ENCODE measurements at places on chromosomes 7 and 10.

DNA sequence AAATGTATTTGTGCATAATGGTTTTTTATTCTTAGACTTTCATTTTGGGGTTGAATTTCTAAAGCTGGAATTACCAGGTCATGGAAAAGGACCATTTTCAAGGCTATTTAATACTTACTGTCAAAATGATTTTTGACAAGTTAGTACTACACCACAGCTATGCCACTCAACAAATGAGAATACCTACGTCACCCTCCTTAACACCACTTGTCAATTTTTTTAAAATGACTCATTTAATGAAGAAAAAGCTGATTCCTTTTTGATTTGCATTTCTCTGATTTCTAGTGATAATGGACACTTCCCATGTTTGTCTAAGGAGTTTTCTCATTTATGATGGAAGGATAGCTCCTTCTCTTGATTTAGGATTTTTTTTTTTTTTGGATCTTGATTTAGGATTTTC lies 63.3 kb downstream of the VSTM4 start:
- no peak for DNase-seq

GRCh38 chr10:117462424-117462792 lies 80.1 kb upstream of the EMX2 start:
- DNase-seq = no peak

DNA sequence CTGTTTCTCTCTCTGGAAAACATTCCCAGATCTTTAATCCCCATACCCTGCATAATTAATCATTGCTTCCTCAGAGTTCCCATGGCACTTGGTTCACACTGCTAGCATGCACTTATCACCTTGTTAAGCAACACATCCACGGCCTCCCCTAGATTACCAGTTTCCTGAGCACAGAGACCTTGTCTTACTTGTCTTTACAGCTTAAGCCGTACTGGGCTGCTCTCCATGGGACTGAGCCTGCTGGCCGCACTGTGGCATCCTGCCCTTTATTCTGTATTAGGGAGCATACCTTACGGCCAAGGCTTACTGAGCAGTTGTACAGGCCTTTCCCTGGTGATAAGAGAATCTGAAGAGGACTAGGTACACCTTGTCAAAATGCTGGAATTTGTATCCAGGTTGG lies 190.2 kb downstream of the REEP3 start:
- DNase-seq = no peak

GRCh38 chr10:42802876-42803275 lies 20.3 kb downstream of the BMS1 start:
- DNase-seq = no peak

- DNase-seq = no peak
Observed at GRCh38 chr7:37918526-37918925, 1.9 kb upstream of the SFRP4 start.

DNA sequence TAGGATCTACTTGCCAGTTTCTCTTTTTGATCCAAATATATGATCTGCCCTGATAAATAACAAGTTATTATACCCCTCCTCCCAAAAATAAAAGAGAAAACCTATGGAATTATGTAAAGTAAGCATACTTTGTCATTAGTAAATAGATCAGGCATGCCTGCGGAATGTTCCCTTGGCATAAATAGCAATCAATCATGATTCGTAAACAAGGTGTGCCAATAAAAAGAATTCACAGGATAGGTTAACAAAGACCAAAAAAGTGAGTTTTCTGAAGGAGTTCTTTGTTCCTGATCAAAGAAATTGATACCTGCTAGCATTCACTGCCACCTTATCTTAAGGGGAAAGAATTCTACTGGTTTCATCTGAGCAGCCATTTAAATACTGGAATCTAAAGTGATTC lies 11.9 kb downstream of the ITGB1 start:
- no peak for DNase-seq

DNA sequence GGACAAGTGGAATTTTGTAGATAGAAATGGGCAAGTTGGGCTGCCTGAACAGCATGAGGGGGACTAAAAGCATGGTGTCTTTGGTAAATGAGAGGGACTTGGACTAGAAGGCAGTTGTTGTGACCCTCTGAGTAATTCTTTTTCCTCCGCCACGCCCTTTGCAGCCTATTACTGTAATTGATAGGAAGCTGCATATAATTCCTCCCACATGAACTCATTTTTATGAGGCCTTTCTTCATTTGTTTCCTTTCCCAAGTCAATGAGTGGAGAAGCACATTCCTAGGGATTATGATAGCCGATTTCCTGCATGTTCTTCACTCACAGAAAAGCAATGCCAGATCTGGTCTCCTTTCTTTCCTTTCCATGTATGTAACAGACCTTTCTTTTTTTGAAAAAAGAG lies 27.7 kb downstream of the ZSCAN25 start:
- DNase-seq = no peak

DNA sequence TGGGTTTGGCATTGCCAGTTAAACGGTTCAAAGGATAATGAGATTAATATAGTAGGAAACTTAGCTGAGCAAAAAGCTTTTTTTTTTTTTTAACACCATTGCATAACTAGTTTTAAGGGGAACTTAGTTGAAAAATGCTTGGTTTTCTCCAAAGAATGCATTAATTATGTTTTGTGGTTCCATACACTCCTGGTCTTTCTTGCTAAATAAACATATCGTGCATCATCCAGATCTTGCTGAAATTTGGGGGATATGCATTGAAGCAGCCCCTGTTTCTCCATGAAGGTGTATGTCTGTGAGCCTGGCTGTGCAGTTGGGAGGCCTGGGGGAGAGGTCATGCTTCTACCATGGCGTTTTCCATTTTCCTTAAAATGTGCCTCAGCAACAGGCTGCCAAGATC lies 558.2 kb upstream of the GALNT17 start:
- no peak for DNase-seq

DNA sequence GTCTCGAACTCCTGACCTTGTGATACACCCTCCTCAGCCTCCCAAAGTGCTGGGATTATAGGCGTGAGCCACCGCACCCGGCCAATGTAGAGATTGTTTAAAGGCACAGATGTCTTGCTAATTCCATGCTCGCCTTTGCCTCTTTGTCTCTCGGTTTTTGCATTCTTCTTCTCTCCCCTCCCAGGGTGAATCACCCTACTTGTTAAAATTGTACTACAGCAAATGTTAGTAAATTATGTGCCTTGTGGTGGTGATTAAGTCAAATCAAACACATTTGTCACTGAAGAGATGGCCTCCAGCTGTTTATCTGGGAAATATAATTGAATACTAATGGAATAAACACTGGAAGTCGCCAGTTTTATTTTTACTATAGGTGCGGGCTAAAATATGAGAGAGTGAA lies 384.4 kb upstream of the AUTS2 start:
- no peak for DNase-seq

- DNase-seq = peak; percentile 84
Observed at GRCh38 chr7:131688738-131689661, 132.6 kb upstream of the PODXL start.

- DNase-seq = no peak
Observed at GRCh38 chr7:23864973-23865372, 155.0 kb downstream of the STK31 start.

DNA sequence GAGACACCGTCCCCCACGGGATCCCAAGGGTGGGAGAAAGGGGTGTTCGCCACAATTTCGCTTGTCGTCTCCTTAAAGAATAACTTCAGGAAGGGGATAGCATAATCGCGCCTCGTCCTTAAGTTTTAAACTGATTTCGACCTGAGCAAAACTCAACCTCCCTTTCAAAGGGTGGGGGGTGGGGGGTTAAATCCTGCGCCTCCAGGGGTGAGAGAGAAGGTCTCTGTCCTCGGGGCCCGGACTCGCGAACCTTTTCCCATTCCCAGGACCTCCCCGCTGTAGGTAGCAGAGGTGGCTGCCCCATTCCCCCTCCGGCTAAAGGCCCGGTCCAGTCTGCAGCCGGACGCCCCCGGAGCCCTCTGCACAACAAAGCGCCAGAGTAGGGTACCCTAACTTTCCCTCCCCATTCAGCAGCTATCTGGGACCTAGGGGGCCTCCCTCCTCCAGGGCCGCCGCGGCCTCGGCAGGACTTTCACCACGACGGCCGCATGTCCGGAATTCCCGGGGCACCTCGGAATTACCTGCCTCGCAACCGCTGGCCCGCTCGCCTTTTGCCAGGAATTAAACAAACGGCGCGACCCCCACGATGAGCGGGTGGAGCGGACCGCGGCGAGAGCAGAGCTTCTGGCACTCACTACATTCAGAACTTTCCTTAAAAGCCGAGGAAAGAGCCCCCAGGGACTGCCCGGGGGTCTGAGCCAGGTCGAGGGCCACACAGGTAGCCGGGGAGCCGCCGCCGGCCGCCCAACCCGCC lies 1.7 kb downstream of the CDK6 start:
- DNase-seq = no peak

GRCh38 chr7:32871624-32872371 lies 19.8 kb downstream of the KBTBD2 start:
- no peak for DNase-seq

- no peak for DNase-seq
Observed at GRCh38 chr7:36942025-36942424, 217.7 kb upstream of the AOAH start.

- no peak for DNase-seq
Observed at GRCh38 chr7:36787933-36788378, 63.7 kb upstream of the AOAH start.

DNA sequence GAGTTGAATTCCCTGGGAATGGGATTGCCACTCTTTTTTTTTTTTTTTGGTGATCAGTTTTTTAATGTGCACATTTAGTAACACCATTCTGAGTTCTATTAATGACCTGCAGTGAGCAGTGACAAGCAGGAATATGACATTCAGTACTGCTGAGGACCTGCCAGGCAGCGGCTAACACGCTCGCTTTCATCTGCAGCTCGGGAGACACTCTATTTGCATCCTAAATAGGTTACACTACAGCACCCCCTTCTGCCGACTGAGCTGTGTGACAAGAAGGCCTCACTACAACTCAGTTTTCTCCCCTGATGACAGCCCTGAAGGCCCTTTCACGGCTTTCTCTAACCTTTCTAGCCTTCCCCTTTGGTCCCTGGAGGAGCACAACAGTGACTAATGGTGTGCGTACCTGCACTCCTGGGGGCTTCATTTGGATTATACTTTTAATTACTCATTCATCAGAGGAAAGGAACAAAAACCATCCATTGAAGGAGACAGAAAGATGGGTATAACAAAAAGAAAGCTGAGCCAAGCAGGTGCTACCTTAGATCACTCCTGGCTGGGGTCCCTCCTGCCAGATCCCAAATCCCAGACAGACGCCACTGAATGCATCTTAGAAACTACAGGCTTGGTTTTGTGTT lies 872.4 kb downstream of the LRMDA start:
- DNase-seq = no peak

DNA sequence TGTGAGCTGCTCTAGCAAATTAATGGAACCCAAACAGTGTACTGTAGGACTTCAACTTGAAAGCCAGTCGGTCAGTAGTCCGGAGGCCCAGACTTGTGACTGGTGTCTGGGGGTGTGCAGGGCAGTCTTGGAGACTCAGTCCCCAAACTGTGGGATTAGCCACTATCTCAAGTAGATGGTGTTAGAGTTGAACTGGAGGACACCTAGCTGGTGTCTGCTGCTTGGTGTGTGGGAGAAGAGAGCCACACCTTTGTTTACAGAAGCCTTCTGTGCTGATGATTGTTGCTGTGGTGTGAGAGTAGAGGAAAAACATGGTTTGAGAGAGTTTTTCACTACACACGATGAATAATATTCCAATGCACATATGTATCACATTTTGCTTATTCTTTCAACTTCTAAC lies 47.4 kb downstream of the CUL2 start:
- DNase-seq = no peak

DNA sequence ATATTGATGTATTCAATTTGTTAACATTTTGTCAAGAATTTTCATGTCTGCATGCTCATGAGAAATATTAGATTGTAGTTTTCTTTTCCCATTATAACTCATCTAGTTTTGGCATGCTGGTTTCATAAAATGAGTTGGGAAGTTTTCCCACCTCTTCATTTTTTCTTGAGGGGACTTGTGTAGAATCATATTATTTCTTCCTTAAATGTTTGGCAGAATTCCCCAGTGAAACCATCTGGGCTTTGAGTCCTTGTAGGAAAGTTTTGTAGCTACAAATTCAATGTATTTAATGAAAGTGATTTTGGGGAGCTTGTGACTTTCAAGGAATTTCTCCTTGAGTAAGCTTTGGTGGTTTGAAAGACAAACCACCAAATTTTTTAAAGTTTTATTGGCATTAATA lies 173.2 kb downstream of the PHTF2 start:
- no peak for DNase-seq

GRCh38 chr10:15122477-15123030 lies 25.4 kb downstream of the RPP38 start:
- peak; percentile 26 for DNase-seq

- no peak for DNase-seq
Observed at GRCh38 chr10:6108631-6109443, 20.0 kb downstream of the RBM17 start.

- DNase-seq = no peak
Observed at GRCh38 chr10:125120053-125120710, 40.2 kb downstream of the CTBP2 start.

DNA sequence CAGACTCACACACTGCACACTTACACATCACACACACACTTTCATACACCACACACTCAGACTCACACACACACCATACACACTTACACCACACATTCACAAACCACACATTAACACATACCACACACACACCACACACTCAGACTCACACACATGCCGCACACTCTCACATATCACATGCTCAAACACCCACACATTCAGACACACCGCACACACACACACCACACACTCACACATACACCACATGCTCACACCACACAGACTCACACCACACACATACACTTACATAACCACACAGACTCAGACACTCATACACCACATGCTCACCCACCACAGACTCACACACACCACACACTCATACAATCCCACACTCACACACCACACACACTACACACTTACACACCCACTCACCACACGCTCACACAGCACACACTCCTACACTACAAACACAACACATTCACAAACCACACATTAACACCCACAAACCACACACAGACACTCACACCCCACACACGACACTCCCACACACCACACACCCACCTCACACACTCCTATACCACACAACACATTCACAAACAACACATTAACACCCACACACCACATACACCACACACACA lies 125.4 kb downstream of the EVX1 start:
- no peak for DNase-seq

DNA sequence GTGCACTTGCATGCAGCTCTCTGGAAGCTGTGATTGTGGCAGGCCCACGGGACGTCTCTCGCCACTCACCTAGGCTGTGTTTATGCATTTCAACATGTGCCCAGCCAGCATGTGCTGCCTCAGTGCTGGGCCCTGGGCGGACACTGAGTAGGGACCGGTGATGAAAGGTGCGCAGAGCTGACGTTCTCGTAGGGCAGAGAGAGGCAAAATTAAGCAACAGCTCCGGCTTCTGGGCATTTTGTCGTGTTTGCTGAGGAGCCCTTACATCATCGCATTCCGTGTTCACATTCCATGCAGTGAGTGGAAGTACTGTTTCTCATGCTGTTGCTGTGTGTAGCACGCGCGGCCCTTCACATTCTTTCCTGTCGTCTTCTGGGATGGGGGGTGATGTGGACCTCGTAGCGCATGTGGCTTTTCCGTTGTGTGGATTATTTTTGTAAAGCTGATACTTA lies 50.5 kb downstream of the PRF1 start:
- no peak for DNase-seq

- DNase-seq = no peak
Observed at GRCh38 chr10:48444861-48445841, 138.7 kb downstream of the MAPK8 start.

Measured in GM12891 (cell line).